Cerebellar nuclear complex (tissue), 1 donor: ENCODE measurements at places on chromosomes 11 and 22.

- DNase-seq = no peak
Measured at GRCh38 chr11:85712953-85713352, 27.0 kb upstream of the CCDC89 start.

- DNase-seq = no peak
Measured at GRCh38 chr22:19037282-19038163, 84.7 kb downstream of the DGCR2 start.

DNA sequence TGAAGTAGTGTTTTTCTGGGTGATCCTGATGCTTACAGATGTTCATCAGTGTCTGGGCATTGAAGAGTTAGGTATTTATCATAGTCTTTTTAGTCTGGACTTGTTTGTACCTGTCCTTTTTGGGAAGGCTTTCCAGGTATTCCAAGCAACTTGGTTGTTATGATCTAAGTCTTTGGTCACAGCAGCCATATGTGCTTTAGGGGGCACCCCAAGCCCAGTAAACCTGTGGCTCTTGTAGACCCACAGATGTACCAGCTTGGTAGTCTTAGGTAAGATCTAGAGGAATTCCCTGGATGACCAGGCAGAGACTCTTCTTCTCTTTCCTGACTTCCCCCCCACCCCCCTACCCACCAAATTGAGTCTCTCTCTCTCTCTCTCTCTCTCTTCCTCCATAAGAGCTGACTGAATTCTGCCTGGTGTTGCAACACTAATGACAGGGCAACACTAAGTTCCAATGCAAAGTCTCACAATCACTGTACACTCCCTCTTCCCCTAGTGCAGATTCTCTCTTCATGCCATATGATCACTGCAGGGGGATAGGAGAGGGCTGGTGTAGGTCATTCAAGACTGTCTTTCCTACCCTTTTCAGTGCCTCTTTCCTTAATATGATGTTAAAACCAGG lies 24.5 kb upstream of the MMP8 start:
- no peak for DNase-seq

DNA sequence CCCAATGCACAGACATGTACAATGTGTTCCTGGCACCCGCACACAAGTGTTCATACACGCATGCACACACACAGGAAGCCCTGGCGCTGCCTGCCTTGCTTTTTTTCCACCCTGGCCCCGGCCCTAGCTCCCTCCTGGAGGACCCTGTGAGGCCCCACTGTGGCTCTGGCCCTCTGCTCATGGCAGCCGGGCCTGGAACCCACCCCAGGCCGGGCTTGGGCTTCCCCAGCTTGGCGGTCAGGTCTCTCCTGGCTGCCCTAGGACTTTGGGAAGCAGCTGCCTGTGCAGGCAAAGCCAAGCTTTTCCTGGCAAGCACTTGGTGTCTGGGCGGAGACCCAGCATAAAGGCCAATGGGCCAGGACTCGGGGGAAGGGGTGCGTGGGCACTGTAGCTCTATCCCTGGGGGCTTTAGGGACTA lies 30.5 kb downstream of the CD82 start:
- DNase-seq = peak; percentile 64

GRCh38 chr11:76266286-76267100 lies 60.2 kb upstream of the WNT11 start:
- DNase-seq = no peak

DNA sequence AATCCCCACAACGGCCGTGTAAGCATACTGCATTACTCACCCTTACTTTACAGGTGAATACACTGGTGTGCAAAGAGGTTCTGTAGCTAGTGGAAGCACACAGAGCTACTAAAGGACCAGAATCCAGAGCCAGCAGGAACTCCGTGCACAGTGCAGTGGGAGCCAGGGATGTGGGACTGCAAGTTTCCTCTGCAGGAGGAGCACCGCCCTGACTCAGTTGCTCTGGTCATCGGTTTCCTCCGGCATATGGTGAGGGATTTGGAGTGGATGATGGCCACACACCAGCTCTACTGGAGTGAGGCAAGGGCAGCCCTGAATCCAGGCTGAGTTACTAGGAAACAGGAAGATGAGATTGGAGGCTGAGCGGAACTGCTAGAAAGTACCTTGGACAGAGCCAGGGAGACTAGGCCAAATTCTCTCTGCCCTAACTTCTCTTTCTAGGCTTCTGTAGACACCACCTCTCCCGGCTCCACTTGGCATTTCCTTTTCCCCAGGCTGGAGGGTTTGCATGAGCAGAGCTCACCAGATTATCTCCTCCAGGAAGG lies 18.2 kb upstream of the C22orf42 start:
- DNase-seq = no peak
